ENCODE measurements at places on chromosomes 5 and 9. TPM values are rescaled to one million over a fixed set of nuclear protein-coding genes. Genes with fewer than 3 reads are reported as not detected.

Gene ADAMTS19
- total RNA-seq: 0.39 TPM

Gene LHX2
- not detected for total RNA-seq

Gene CCDC69
- 5.1 TPM for total RNA-seq

Gene CCDC192
- total RNA-seq: not detected

Gene TRPM3
- total RNA-seq: 16.2 TPM

Gene CAMK4
- 5.5 TPM for total RNA-seq

Gene GRM6
- not detected for total RNA-seq

Gene NTNG2
- total RNA-seq: 0.37 TPM

Gene GLRA1
- total RNA-seq: not detected

Gene GCNT4
- 0.39 TPM for total RNA-seq

Gene PELO
- total RNA-seq: 17.2 TPM

Gene PRRC1
- 72.7 TPM for total RNA-seq

Gene FAM120AOS
- 29.4 TPM for total RNA-seq

Gene SMAD5
- 66.1 TPM for total RNA-seq

Gene PCYOX1L
- total RNA-seq: 8.2 TPM

Gene PDE6A
- not detected for total RNA-seq

Gene PCDHB6
- under 0.01 TPM for total RNA-seq

Gene PLAC8L1
- total RNA-seq: 0.20 TPM

Gene PLK2
- 23.5 TPM for total RNA-seq

Gene SLC45A2
- total RNA-seq: 0.20 TPM

Gene LSM11
- 3.3 TPM for total RNA-seq

Gene LAMC3
- 0.37 TPM for total RNA-seq
